GM04504 (cell line): ENCODE measurements at places on chromosomes 16 and 17.

DNA sequence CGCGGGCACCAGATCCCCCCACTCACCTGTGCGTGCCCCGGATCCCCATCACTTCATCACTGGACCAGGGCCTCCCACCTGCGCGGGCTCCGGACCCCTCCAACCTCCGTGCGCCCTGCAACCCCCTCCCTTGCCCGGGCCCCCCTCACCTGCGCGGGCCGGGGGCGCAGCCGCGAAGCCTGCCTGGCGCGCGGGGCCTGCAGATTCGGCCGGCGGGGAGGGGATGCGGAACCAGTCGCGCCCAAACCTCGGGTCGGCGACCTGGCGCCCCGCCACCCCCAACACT lies 202 bp downstream of the CEP131 start:
- DNase-seq: no peak

DNA sequence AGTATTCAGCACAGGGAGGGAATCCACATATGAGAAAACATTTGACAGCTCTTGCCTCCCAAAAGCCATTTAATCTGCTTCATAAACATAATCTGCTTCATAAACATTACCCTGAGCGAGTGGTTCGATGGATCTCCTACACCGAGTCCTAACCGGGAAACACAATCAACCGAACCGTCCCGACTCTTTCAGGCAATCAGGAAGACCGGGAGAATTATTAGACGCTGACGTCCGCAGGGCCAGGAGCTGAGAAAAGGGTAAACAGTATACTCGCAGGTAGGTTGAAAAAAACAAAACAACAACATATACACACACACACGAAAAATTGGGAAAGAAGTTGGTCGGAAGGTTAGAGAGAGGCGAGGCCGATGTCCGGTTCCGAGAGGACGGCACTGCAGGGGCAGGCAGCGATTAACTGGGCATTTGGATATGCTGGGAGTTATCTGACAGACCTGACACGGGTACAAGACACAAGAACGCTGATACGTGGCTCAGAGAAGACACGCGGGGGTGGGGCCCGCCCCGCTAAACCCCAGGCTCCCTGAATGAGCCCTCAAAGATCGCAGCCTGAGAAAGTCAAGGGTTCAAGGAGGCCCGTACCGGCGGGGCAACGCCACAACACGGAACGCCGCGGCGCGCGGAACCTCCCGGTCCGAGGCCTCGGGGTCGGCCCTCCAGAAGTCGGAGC lies 585 bp downstream of the AP1G1 start:
- DNase-seq: peak; percentile 19

DNA sequence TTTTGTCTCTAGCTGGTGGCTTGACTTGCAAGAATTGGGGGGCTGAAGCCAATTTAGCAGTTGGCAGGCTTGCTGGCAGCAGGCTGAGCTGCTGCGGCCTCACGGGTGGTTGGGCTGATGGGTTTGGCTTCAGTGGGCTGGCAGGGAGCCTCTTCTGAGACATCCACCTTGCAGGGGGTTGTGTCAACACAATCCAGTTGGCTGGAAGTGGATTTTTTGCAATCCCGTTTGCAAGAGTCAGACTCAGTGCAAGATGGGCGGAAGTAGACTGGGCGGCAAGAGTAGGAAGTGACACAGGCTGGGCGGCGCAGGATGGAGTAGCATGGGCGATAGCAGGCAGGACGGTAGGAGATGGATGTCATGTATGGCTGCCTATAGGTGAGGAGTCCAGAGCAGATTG lies 1.5 kb downstream of the KRTAP16-1 start:
- DNase-seq: no peak

DNA sequence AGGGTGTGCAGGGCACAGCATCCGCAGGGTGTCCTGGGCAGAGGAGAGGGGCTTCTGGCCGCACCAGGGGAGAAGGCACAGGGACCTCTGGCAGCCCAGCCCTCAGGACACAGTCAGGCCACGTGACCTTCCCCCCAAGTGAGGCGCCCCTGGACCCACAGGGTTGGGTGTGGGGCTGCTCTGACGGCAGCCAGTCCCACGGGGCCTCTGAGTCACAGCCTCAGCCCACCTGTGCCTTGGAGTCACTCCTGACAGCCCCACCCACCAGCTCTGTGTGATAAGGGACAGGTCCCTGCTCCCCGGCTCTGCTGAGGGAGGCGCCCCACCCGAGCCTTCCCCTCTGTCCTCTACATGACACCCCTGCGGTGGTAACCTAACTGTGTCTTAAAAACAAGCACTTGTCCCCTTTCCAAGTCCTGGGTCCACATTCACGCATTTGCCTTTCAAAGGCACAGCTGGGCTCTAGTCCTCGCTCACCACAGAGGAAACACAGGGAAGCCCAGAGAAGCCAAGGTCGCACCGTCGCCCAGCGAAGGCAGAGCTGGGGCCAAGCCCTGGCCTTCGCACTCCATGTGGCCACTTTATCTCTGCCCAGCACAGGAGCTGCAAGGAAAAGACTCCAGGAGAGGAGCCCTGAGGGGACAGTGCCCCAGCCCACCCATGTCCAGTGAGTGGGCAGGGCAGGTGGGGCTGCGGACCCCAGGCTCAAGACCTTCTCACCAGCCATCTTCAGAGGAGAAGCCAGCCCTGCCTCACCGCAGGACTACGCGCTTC lies 5.1 kb upstream of the NPTX1 start:
- DNase-seq: no peak

DNA sequence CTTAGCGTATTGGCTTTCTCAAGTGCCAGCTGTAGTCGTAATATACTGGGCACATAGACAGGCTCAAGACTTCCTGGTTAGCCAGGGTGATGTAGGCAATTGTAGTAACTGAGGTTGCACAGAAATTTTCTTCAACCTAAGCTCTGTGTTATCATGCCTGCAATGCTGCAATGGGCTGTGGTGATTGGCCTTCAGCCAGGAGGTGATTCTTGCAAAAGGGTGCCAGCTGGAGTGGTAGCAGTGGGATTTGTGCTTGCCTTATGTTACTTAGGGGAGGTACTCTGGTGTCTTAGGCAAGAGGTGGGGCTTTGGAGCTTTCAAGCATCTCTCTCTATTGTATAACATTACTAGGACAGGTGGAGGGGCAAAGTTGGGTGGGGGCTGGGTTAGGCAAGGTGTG lies 495.1 kb downstream of the CDH11 start:
- no peak for DNase-seq

DNA sequence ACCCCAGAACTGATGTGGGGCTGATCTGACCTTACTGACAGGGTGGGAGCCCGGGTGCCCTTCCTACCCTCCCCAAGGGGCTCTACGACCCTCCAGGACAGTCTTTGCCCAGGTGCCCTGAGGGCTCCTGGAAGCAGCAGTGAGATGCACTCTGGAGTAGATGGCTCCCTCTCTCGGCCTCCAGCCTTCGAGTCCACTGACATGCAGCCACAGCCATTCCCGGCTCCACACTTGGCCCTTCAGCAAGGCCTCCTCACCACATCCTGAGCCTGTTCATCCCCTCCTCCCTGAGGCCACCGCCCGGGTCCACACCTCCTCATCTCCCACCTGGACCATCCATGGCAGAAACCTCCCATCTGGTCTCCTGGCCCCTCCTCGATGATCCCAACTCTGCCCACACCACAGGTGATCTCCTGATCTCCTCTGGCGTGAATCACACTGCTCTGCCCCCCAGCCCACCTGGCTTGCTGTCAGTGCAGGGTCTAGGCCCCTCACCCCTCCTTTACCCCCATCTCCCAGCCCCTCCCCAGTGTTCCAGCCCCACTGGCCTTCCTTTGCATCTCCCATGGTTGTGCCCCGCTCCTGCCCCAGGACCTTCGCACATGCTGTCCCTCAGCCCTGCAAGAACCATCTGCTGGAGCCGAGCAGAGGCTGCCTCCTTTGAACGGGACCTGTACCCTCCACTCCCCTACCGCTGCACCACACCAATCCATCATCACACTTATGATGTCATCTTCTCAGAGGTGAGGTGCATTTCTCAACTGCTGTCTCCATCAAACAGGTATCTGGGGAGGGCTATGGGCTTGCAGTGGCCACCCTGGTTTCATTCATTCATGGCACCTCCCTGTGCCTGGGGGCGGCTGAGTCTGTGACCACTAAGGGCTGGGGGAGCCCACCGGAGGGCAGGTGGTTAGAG lies 44.7 kb downstream of the SOCS1 start:
- no peak for DNase-seq

- DNase-seq: peak; percentile 93
Measured at GRCh38 chr16:27326738-27327585, 13.2 kb downstream of the IL4R start.

GRCh38 chr16:84508502-84508901 lies 4.0 kb upstream of the MEAK7 start:
- DNase-seq: no peak

- DNase-seq: no peak
Measured at GRCh38 chr16:28986046-28986445, 1.2 kb downstream of the LAT start.
